Activated T-cell treated with anti-CD3 and anti-CD28 coated beads, Interleukin-2, amount 50 U/mL, for 1 hour (primary cell): ENCODE measurements at places on chromosomes 16 and 17.

GRCh38 chr17:80826346-80826954, 165.2 kb upstream of the CHMP6 start:
- peak; percentile 4 for DNase-seq

DNA sequence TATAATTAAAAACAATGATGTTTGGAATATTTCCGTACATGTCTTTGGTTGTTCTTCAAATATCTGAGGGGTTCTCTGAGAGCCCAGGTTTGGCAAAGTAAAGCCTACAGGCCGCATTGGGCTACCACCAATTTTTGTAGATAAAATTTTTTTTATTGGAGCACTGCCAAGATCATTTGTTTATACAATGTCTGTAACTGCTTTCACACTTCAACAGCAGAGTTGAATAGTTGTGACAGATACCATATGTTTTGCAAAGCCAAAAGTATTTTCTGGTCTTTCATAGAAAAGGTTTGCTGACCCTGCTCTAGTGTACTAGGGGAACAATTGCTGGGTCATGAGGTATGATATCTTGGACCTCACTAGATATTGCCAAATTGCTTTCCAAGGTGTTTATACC, 10.5 kb downstream of the PPM1D start:
- DNase-seq, result no peak

DNA sequence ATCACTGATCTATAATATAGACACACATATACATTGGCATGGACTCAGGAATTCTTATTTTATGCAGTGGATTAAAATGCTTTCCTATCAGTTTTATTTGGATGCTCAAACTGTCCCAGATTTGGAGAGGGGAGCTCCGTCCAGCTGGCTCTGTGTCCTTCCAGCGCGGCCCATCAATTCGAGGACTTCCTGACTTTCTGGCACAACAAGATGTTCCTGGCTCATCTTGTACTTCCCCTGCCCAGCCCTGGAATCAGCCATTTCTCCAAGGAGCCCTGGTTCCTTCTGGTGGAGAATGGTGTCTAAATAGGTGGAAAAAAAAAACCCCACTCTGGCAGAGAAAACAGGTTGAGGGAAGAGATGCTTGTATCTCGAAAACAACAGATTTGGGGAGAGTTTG, 94.5 kb downstream of the CRISPLD2 start:
- no peak for DNase-seq

DNA sequence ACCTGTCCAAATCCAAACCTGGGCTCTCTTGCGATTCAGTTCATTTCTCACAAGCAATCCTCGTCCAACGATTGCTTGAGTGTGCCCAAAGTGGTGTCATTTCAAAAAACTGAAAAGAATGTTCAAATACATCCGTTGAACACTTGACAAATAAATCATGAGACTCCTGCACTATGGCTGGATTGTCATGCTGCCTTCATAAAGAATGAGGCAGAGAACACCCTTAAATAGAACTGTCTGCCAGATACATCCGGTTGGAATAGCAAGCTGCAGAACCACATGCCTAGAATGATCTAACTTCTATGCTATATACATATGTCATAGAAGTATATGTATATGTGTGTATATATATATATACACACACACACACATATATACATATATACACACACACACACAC, 55.4 kb upstream of the HAPSTR1 start:
- no peak for DNase-seq

GRCh38 chr17:45963889-45964288, 35.2 kb upstream of the STH start:
- DNase-seq, result no peak

- no peak for DNase-seq
Observed at GRCh38 chr17:80969674-80970043, 22.0 kb upstream of the CHMP6 start.

DNA sequence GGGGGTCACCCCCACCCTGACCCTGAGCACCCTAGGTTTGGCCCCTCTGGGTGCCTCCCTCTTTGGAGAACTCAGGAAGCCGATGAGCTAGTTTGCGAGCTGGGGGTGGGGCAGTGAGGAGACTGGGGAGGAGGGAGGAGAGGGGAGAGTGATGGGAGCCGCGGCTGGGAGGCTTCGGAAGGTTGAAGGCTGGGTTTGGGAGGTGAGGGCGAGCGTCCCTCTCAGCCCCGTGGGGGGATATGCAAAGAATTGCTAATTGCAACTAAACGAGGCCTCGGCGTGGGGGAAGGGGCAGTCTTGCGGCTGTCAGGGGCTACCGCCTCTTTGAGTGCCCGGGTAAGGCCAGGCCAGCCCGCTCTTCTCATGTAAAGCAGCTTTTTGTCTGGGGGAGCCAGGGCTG, 17.6 kb upstream of the FZD2 start:
- no peak for DNase-seq

DNA sequence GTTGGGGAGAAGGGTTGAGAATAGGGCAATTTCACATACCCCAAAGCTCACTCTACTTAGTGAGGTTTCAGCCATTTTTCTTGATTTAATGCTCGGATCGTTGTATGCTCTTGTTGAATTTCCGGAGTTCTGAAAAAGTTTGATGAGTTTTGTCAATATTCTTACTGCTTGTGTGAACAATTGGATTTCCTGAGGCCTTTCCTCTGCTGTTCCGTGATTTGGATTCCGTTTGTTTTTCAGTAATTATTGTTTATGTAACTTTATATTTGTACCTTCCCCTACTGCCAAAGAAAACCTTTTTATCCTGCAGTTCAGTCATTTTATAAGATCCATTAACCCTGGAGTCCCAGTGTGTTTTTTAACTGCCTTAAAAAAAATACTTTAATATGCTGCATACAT, 62.9 kb downstream of the PHKB start:
- DNase-seq, result no peak
